Suppressor macrophage treated with lipopolysaccharide for 4 hours (primary cell): ENCODE measurements at places on chromosomes 5 and 9.

DNA sequence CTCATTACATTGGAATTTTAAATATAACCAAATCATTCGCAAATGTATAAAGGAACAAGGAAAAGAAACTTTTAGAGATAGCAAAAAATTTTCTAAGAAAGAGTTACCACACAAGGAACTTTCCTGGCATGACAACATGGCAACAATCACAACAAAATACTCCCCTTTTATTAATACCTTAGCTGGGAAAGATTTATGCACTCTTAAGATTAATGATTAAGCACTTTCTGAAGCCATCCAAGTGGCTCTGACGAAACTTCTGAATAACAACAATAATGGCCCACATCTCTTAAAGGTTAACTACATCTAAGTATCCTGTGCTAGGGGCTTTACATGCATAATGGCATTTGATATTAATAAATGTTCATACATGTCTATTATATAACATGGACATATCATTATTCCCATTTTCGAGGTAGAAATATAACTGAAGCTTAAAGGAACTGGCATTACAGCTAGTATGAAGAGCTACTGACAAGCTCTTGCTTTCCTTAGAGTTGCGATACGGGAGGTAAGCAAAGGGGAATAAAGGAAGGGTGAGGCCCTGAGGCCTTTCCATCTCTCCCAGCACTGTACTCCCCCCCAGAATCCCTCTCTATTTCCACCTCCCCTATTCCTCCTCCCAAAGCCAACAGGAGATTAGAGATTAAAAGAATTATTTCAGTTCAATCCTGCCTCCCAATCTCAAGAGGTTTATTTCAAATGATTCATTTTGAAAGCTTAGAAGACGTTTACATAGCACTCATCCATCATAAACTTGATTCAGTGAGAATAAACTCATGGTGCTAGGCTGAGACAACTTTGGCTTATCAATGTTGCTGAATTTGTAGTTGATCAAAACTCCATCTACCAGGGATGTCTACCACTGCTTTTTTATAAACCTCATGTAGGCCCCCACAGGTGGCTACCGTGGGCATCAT, 9.6 kb downstream of the MTMR12 start:
- no peak for DNase-seq

DNA sequence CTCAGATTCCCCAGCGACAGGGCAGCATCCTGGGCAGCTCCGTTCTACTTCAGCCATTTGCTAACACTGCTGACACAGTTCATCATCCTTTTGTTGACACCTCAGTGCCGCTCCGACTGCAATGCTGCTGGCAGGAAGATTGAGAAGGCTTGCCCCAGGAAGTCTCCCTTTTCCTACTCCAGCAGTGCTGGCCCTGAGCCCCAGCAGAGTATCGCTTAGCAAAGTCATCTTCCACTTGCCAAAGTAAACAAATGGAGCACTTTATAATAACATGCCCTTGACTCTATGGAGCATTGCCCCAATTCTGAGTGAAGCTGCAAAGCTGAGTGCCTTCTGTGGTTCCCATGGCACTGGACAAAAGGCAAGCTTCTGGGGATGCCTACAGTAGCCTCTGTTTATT, 32.2 kb downstream of the PRLR start:
- no peak for DNase-seq

DNA sequence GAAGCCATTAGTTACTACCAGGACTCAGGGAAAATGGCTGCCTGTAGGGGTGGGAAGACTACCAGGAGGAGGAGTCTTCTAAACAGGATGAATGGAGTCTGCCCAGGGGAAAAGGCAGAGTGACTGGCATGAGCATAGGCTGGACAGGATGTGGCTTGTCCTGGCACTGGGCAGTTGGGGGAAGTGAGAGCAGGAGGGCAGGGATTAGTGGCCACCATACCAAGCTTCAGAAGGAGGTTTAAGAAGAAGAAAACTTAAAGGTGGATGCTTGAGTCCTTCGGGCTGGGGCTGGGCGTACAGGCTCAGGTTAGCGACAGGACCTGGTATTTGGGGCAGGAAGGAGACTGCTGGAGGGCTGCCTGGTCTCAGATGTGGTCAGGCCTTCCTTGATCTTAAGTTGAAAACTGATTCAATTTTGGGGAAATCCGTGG, 5.0 kb upstream of the NSD1 start:
- peak; percentile 52 for DNase-seq

- DNase-seq: no peak
Observed at GRCh38 chr5:125011014-125011413, 264.6 kb upstream of the ZNF608 start.

DNA sequence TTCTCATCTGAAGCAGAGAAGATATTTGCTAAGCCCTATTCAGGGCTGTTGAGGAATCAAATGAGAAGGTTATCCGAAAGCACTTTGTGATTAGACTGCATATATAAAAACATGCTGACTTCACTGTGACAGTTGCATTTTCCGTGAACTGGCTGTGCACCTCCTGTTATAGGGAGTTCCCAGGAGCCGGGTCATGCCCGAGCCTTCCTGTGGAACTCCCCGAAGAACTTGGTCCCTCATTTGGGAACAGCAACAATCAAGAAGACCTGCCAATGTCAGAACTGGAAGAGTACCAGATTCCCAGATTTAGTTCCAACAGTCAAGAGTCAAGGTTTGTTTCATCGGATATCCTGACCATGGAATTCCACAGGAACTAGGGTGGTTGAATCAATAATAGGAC, 130.4 kb upstream of the RAI14 start:
- no peak for DNase-seq

DNA sequence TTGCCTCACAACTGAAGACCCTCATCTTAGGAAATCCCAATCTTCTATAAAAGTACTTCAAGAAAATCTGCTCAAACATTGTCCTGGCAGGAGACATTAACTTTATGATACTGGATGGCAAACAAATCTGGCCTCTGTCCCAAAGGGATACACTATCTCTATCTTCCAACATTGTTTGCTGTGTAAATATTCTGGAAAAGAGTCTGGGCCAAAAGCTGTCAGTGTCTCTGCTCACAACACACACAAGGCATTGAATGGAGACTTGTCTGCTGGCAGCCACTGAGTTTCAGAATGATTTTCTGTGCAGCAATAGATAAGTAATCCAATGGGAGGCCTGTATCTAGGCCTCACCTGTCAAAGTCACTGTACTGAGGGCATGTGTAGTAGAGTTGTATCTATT, 471.1 kb downstream of the DMAC1 start:
- no peak for DNase-seq

- no peak for DNase-seq
Observed at GRCh38 chr5:149344151-149344550, 1.1 kb upstream of the GRPEL2 start.

- no peak for DNase-seq
Observed at GRCh38 chr5:6556089-6556801, 76.6 kb downstream of the NSUN2 start.

DNA sequence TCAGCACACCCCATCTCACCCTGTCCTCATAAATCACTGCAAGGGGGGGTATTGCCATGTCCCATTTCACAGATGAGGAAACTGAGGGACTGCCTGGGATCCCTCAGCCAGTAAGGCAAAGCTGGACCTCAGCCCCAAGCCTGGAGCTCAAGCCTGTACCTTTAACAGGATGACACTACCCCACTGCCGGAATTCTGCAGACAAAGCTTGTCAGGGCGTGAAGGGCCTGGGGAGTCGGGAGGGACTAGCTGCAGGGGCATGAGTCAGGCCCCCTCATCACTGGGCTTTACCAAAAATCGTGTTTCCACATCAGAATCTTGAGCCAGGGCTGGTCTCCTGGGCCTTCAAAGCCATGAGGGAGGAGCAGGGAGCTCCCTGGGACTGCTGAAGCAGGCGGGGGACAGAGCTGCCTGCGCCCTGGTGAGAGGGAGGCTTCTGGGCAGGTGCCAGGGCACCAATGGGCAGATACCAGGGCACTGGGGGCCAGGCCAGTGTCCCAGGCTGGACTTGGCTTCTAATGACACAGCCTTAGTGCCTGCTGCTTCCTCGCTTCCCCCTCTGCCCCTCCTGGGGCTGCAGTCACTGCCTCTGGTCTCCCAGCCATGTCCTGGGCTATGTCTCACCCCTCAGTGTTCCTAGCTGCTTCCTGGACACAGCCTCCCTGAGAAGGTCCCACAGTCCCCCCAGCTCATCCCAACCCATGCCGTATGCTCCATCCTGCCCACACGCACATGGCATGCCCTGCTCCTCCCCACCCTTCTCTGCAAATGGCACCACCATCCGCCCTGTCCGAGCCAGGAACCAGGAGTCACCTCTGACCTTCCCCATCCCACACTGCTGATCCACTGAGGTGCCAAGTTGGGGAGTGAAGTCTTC, 80.7 kb downstream of the LMX1B start:
- no peak for DNase-seq

- DNase-seq: peak; percentile 89
Observed at GRCh38 chr9:111483858-111484571, at the start of gene ECPAS. Gene ECPAS, minus strand, starts transcription at chr9:111484383. Its CDS starts 11,465 bp downstream, at chr9:111472918.

DNA sequence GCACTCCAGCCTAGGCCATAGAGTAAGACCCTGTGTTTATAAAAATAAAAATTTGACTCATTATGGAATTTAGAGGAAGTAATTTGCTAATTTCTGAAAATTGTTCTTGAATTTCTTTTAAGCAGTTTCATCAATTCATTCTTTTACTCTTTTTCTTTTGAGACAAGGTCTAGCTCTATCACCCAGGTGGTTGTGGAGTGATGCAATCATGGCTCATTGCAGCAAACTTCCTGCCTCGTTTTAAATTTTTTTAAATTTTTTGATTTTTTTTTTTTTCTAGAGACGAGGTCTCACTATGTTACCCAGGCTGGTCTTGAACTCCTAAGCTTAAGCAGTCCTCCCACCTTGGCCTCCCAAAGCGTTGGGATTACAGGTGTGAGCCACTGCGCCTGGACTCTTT, 3.1 kb upstream of the CAMLG start:
- DNase-seq: no peak

GRCh38 chr5:150609843-150610584, 30.4 kb upstream of the SYNPO start:
- no peak for DNase-seq

- DNase-seq: no peak
Observed at GRCh38 chr5:132065951-132066701, 5.7 kb downstream of the IL3 start.

- DNase-seq: no peak
Observed at GRCh38 chr5:51621156-51621555, 237.9 kb downstream of the ISL1 start.

DNA sequence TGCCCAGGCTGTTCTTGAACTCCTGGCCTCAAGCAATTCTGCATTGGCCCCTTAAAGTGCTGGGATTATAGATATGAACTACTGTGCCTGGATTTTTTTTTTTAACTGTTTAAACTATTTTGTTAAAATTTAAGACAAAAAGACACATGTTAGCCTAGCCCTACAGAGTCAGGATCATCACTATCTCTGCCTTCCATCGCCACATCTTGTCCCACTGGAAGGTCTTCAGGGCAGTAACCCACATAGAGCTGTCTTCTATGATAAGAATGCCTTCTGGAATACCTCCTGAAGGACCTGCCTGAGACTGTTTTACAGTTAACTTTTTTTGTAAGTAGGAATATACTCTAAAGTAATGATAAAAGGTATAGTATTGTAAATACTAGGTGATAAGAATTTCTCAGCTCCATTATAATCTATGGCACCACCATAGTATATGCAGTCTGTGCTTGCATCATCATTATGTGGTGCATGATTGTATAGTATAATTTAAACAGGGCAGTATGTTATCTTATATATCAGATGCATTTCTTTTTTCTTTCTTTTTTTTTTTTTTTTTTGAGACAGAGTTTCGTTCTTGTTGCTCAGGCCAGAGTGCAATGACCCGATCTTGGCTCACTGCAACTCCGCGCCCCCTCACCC, 52.7 kb downstream of the DENND4C start:
- no peak for DNase-seq

GRCh38 chr5:151825445-151825844, 53.7 kb downstream of the G3BP1 start:
- peak; percentile 69 for DNase-seq

GRCh38 chr5:34570721-34571676, 85.1 kb upstream of the RAI14 start:
- DNase-seq: peak; percentile 42

- DNase-seq: no peak
Observed at GRCh38 chr5:163867738-163868137, 362.3 kb downstream of the MAT2B start.

DNA sequence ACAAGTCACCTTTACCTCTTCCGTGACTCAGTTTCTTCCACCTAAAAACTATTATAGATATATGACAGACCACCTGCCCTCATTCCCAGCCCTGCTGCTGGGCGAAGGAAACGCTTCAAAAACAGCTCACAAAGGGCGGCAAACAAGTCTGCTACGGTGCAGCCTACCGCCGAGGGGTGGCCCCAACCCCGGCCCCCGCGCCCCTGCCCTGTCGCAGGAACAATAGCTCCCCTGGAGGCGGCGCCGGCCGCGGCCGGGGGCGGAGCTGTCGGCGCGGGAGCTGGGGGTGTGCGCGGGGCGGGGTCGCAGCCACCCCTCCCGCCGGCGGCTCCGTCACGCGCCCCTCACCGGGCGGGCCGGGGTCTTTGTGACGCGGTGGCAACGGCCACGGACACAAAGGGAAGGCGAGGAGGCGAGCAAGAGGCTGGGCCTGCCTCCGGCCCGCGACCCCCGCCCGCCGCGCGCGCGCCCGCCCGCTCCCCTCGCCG, at the start of gene TMEFF1:
Gene TMEFF1, plus strand, starts transcription at position 362 of the 488 bp plus-strand sequence. CDS start 396 bp downstream, outside the sequence.
- no peak for DNase-seq

DNA sequence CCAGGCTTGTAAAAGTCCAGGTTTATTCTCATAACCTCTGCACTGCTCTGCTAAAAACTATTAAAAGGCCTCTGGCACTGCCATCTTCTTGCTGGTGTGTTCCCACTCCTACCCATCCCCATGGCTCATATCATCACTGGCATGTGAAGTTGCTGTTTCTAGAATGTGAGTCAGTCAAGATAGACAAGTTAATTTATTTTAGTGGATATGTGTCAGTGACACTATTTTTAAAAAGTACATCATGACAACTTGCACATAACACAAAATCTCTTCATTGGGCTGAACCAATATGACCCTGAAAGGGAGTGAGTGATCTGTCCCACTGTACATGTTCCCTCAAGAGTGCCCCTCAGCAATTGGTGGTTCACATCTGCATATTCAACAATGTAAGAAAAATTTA, 299.7 kb downstream of the NFIB start:
- no peak for DNase-seq
